ENCODE measurements at places on chromosomes 16 and 17.
A peak's percentile ranks its signal among the peaks of the same experiment; 100 is the strongest.

- DNase-seq: no peak
Measured at GRCh38 chr16:9099131-9099625, 7.7 kb downstream of the HAPSTR1 start.

GRCh38 chr17:69333561-69333960 lies 6.6 kb upstream of the ABCA5 start:
- DNase-seq: no peak

- peak; percentile 26 for DNase-seq
Measured at GRCh38 chr17:34382621-34383124, 19.6 kb upstream of the CCL1 start.

DNA sequence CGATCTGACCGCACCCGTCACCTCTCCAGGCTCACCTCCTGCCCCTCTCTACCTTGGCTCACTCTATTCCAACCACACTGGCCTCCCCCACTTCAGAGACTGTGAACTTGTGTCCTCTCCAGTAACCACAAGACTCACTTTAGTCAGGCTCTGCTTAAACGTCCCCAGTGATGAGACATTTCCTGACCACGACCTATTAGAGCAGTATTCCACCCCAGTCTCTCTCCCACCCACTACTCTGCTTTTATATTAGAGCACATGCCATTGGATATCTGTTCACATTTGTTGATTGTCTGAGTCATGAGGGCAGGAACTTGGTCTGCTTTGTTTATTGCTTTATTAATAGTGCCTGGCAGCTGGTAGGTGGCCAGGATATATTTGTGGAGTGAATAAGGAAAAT lies 20.1 kb downstream of the COX11 start:
- DNase-seq: no peak

DNA sequence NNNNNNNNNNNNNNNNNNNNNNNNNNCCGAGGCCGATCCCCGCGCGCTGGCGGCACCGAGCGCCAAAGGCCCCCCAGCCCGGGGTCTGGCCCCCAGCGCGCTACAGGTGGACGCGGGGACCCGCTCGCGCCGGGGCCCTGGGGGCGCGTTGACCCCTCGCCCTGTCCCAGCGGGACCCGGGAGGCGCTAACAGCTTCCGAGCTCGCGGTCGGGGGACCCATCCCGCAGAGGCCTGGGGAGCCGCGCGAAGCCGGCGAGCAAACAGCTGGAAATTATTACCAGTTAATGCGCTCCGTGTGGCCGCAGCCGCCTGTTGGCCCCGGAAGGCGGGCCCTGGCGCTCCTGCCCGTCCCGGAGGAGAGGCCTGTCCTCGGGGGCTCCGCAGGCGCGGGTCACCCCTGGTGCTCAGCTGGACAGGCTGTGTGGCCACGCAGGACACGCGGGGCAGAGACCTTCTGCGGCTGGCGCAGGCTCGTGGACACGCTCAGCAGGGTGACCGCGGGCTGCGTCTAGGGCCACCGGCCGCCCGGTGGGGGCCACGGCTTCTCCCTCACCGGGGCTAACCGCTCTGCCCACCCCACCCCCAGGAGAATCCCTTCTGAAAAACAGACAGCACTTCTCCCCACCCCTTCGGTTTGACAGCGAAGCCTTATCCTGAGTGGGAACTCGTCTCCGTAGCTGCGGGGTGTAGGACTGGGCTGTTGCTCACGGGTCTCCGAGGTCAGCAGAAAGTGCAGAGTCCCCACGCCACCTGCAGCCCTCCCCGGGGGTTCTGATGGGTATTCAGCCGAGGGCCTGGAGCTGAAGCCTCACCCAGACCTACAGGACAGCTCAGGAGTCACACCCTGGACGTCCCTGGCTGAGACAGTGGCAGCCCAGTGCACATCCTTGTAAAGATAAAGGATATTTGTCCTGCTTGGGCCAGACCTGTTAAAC lies 138.7 kb upstream of the RPH3AL start:
- DNase-seq: peak; percentile 89

DNA sequence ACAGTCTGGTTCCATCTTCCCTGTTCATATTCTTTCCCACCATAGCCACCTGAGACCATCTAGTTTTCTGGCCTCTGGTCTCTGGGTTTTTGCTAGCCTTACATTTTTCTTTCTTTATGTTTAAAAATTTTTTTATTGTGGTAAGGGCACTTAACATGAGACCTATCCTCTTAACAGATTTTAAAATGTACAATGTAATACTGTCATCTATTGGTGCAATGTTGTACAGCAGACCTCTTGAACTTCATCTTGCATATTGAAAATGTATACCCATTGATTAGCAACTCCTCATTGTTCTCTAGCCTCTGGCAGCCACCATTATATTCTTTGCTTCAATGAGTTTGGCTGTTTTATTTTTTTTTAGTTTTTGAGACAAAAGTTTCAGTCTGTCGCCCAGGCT lies 39.2 kb downstream of the ITGAM start:
- no peak for DNase-seq

DNA sequence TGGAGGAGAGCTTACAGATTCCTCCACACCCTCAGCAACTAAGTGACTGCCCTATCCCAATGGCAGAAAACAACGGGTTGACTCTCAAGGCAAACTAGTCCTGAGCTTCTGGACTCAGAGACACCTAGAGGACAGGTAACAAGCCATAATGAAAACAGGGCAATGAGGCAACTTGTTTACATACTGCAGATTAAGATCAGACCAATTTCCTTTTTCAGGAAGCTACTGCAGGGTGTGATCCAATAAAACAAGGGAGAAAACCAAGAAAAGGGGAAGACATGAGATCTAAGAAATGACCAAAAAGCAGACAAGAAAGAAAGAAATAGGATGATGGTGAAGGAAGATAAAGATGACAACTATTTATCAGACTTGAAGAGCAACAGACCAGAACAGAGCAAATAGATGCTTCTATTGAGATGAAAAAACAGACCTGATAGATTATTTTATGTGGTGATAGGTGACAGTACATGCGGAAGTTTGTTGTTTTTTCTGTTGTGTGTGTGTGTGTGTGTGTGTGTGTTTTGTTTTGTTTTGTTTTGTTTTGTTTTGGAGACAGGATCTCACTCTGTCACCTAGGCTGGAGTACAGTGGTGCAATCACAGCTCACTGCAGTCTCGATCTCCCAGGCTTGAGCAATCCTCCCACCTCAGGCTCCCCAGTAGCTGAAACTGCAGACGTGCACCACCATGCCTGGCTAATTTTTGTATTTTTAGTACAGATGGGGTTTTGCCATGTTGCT lies 120.7 kb downstream of the GAS7 start:
- no peak for DNase-seq

- DNase-seq: peak; percentile 89
Measured at GRCh38 chr16:9499941-9500593, 408.6 kb downstream of the HAPSTR1 start.

DNA sequence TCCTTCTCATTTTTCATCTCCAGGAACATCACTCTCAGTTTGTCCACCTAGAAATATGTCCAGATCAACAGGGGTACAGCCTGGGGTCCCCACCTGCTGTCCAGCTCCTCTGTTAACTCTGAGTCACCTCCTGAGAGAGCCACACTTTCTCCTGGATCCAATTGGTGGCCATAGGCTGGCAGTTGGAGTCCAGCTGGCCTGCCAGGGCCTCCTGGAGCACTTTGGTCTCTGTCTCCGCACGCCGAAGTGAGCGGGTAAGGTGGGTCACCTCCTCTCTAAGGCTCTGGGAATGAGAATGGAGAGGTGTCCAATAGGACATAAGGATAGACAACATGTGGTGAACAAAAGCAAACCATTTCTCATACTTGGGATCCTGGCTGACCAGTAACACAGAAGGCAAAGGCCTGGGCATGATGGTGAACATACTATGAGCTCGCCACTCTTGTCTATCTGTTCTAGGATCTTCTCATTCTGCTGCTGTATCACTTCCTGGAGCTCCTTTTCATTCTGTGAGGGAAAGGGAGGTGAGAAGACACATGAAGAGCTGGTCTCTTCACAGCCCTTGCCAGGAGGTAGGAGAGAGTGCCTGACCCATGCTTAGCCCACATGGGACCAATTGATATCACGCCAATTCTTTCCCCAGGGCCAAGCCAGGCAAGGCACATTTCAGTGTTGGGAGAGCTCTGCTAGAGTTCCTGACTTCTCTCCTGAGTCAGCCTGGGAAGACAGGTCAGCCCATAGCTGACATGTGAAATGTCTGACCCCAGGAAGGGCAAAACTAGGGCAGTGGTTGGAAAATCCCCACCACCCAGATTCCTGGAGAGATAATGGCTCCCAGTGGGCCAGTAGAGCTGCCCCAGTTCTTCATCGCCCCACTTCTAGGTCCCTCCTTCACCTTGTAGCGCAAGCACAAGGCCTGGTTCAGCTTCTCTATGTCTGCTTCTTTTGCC lies 1.8 kb upstream of the ALDOC start:
- no peak for DNase-seq

DNA sequence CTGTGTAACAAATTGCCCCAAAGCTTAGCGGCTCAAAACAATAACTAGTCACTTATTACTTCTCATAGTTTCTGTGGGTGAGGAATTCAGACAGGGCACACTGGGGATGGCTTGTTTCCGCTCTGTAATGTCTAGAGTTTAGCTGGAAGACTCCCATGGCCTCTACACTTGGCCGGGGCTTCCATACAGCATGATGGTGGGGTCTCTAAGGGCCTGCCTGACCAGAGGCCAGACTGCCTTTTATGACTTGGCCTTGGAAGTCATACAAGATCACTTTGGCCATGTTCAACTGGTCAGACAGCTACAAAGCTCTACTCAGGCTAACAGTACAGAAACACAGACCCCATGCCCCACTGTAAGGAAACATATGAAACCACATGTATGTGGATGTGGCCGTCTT lies 8.2 kb downstream of the GLP2R start:
- no peak for DNase-seq

DNA sequence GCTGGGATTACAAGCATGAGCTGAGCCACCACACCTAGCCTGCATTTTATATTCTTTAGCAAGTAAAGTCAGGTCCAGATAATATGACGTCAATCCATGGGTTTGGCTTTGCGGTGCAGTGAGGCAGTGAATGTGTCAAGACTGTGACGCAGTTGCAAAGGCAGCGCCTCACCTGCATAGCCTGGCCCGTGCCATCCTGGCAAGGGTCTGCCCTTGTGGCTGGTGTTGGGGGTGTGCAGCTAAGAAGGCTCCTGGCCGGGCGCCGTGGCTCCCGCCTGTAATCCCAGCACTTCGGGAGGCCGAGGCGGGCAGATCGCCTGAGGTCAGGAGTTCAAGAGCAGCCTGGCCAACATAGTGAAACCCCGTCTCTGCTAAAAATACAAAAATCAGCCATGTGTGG lies 7.0 kb downstream of the PDF start:
- DNase-seq: no peak

DNA sequence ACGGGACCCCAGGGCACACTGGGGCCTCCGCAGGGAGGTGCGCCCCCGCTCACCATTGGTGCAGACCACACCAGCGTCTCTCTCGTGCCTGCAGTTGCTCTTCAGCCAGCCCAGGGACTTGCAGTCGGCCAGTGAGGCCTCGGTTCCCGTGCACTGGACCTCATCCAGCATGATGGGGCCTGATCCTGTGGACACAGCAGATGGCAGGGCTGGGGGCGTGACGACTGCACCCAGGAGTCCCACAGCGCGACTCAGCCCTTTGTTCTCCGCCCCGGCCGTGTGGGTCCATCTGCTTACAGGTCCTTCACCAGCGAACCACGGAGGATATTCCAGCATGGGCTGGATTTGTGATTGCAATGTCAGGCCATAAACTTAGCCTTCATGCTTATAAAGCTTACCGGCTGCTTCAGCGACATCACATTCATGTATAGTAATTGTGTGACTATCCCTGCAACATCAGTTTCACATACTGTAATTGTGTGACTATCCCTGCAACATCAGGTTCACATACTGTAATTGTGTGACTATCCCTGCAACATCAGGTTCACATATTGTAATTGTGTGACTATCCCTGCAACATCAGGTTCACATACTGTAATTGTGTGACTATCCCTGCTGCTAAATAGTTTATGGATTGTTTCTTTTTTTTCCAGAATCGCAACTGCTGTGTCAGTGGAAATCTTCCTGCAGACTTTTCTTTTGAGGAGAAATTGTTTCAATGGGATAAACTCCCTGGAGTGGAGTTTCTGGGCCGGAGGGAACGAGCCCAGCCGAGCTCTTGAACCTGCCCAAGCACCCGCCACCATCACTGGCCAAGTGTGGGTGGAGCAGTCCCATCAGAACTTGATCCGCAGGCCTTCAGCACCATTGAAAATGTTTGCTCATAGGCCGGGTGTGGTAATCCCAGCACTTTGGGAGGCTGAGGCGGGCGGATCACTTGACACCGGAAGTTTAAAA lies 4.8 kb downstream of the LGALS3BP start:
- peak; percentile 86 for DNase-seq

GRCh38 chr17:37698132-37698910 lies 46.5 kb downstream of the HNF1B start:
- no peak for DNase-seq

- DNase-seq: peak; percentile 71
Measured at GRCh38 chr17:18141210-18141803, 32.8 kb downstream of the MYO15A start.

- no peak for DNase-seq
Measured at GRCh38 chr16:19542138-19542821, 13.2 kb upstream of the VPS35L start.

GRCh38 chr17:22310717-22311686 lies 618.7 kb downstream of the KCNJ18 start:
- DNase-seq: no peak

GRCh38 chr17:69058165-69058564 lies 2.6 kb downstream of the ABCA9 start:
- no peak for DNase-seq

- no peak for DNase-seq
Measured at GRCh38 chr17:45298546-45299285, 18.1 kb downstream of the MAP3K14 start.

GRCh38 chr17:42475121-42475520 lies 16.4 kb downstream of the ATP6V0A1 start:
- DNase-seq: no peak

DNA sequence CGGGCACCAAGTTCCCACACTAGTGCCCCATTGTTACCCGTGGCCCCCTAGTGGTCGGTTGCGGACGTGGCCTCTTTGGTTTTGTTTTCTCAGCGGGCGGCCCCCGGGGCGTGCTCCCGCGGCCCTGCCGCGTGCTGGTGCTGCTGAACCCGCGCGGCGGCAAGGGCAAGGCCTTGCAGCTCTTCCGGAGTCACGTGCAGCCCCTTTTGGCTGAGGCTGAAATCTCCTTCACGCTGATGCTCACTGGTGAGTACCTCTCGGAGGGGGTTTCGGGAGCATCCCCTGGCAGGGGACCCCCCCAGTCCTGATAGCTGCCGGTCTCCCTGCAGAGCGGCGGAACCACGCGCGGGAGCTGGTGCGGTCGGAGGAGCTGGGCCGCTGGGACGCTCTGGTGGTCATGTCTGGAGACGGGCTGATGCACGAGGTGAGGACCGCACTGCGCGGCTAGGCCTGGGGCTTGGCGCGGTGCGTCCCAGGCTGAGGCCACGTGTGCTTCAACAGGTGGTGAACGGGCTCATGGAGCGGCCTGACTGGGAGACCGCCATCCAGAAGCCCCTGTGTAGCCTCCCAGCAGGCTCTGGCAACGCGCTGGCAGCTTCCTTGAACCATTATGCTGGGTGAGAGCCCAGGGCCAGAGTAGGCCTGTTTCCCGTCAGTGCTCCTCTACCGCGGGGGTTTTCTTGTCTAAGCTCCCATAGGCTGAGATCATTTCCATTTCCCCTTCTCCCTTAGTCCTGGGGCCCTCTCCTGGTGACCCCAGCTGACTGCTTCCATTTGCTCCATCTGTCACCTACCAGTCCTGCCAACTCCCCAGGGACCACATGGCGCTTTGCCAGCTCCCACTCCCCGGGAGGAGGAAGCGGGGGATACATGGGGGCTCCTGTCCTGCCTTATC lies 1.7 kb downstream of the SPHK1 start:
- DNase-seq: peak; percentile 78

GRCh38 chr16:22424161-22424937 lies 49.9 kb upstream of the CDR2 start:
- DNase-seq: no peak

GRCh38 chr16:53775106-53775820 lies 71.3 kb downstream of the FTO start:
- no peak for DNase-seq

GRCh38 chr17:55990332-55991006 lies 162.8 kb upstream of the ANKFN1 start:
- DNase-seq: peak; percentile 60
